ENCODE measurements at places on chromosomes 16 and 17. TPM values are rescaled to one million over a fixed set of nuclear protein-coding genes. Genes with fewer than 3 reads are reported as not detected.

The GNAO1 gene
- 1.6 TPM for total RNA-seq

The TTLL6 gene
- 0.41 TPM for total RNA-seq

The PGAP6 gene
- 13.8 TPM for total RNA-seq

The RNU2-1 gene
- total RNA-seq = 2,193 TPM

The C16orf46 gene
- total RNA-seq = not detected

The PPY gene
- not detected for total RNA-seq
